ENCODE measurements at places on chromosomes 6 and 20. TPM values are rescaled to one million over a fixed set of nuclear protein-coding genes. Genes with fewer than 3 reads are reported as not detected.

LTB gene
- total RNA-seq = not detected

C20orf144 gene
- total RNA-seq = 0.42 TPM

COL21A1 gene
- total RNA-seq = 1.2 TPM

SNHG17 gene
- total RNA-seq = 35.3 TPM

DNA sequence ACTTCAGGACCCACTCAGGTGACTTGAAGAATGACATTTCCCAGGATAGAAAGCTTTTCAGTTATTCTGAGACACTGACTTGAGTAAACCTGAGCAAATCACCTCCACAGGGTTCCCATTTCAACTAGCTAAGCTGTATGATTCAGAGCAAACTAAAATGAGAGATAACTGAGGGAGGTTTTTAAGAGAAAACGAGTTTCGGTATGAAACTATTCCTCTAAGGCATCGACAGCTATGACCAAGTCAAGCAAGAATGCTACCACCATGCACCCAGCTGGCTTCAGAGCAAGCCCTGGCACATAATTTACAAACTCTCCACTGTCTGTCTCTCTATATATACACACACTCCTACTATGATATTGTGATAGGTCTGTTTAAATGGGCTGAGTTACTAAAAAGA, 75.4 kb downstream of the PERP start:
- no peaks in the 10 kb centered on the region for H3K4me1 ChIP-seq
- H3K4me3 ChIP-seq = no peak overlapping the region
- H3K36me3 ChIP-seq = no peaks in the 10 kb centered on the region

DNA sequence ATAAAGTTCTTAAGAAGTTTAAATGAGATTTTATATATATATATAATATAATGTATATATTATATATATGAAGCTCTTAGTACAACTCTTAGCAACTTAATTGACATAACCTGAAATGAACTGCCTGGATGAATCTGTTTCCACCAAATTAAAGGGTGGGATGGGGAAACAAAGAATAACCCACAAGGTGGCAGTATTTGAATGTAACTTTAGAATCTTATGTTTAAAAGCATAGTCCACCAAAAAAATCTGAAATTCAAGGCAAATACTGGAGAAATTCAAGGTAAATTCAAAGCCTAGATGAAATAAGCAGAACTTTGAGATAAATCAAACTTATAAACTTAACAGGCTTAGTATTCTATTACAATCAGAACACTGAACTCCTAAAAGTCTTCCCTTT, 4.4 kb upstream of the IBTK start:
- no peak overlapping the region for H3K4me3 ChIP-seq
- DNase-seq = peak; percentile 62
- no peaks in the 10 kb centered on the region for H3K27me3 ChIP-seq
- no peak overlapping the region for H3K27ac ChIP-seq
- H3K36me3 ChIP-seq = no peaks in the 10 kb centered on the region

DNA sequence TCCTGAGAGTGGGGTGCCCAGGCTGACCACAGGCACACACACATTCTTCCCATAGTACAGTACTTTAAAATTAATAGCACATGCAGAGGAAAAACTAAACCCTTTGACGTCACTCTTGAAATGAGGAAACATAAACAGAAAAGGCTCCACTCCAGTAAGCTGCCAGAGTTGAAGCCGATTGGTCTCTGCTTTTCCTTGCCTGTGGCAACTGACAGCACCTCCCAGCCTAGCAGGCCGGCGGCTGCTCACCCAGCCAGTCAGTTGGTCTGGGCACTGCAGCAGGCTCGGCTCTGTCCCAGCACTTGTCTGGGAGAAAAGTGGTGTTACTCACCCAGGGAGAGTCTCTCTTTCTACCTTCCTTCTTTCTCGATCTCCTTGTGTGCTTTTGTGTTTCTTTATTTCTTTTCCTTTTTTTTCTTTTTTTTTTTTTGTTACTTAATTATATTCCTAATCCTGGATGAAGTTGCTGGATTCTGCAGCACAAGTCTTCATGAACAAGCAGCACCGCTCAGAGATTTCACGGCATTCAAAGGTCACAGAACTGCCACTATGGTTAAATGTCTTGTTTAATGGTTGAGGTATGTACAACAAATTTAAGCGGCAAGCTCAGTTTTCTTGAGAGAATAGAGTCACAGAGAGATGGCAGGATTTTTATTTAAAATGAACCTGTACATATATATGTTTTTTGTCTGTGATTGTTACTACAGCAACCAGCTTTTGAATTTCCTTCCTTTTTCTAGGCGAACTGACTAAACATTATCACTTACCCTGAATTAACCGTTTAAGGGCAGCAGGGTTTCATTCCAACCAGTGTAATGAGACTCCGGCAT, at the start of gene PDE7B:
PDE7B (plus strand) TSS at position 260 of the 830 bp plus-strand sequence.
- H3K4me1 ChIP-seq = no peaks in the 10 kb centered on the region
- no peaks in the 10 kb centered on the region for H3K27me3 ChIP-seq
- no peaks in the 10 kb centered on the region for H3K36me3 ChIP-seq

- no peaks in the 10 kb centered on the region for H3K4me1 ChIP-seq
- DNase-seq = no peak
- H3K36me3 ChIP-seq = no peaks in the 10 kb centered on the region
- H3K27me3 ChIP-seq = peaks cover 5% of the 10 kb centered on the region
- H3K4me3 ChIP-seq = no peak overlapping the region
- no peak overlapping the region for H3K27ac ChIP-seq
Observed at GRCh38 chr6:75419416-75419815, 74.2 kb downstream of the FILIP1 start.

DNA sequence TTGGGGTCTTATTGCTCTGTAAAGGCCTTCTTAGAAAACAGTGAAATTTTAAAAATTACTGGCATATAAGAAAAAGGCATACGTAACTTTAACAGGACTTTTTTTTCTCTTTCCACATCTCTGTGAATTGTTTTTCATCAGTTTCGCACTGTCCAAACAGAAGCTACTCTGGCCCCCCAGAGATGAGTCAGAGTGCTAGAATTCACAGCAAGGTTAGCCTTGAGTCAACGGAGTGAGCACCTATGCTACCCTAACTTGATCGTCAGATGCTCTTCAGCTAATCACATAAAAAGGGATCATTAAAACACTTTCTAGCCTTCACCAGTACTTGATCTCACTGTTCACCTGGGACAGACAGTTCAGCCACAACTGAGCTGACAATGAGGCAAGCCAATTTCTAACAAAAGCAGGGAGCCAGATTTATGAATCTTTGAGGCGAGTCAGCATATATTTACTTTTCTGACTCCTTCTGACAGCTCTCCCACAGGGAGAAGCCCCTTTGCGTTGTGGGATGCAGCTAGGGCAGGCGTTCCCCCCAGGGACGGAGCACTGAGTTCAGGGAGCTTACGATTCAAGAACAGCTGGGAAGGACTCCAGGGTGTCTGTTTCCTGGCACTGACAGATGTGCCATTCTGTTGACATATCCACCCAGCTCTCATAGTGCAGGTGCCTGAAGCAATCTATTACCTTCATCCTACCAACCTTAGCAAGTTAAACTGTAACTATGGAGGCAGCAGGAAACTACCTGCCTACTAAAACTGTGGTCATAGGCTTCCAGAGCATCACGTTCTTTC, 46.4 kb upstream of the SPDEF start:
- no peaks in the 10 kb centered on the region for H3K27me3 ChIP-seq
- no peak overlapping the region for H3K27ac ChIP-seq
- H3K4me3 ChIP-seq = no peak overlapping the region
- peak; percentile 12 for DNase-seq
- H3K4me1 ChIP-seq = no peaks in the 10 kb centered on the region

DNA sequence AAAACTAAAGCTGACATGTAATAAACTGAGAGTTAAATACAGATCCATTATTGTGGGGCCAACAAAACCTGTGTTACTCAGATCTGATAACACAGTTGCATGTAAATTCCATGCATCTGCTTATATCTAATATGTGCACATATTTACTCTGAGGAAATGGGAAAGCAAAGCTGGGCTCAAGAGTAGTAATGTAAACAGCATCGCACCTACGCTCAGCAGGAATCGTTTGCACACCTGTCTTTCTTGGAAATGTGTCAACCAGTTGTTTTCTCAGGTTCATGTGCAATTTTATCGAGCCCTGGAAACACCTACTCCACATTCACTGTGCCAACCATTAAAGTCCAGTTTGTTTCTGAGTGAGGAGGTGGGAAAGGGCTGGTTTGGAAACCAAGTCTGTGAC, 80.3 kb upstream of the CNKSR3 start:
- H3K27ac ChIP-seq = no peak overlapping the region
- H3K27me3 ChIP-seq = no peaks in the 10 kb centered on the region
- H3K4me1 ChIP-seq = peaks cover 5% of the 10 kb centered on the region
- H3K4me3 ChIP-seq = no peak overlapping the region
- H3K36me3 ChIP-seq = no peaks in the 10 kb centered on the region
- DNase-seq = peak; percentile 26

DNA sequence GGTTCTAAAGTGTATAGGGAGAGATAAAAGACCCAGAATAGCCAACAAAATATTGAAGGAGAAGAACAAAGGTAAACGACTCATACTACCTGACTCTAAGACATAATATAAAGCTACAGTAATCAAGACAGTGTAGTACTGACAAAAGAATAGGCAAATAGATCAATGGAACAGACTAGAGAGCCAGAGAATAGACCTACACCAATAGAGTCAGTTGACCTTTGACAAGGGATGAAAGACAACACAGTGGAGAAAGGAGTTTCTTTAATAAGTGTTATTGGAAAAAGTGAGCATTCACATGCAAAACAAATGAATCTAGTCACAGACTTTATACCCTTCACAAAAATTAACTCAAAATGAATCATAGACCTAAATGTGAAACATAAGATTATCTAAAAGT, 96.4 kb downstream of the ISM1 start:
- H3K27me3 ChIP-seq = no peaks in the 10 kb centered on the region
- H3K27ac ChIP-seq = no peak overlapping the region
- H3K4me1 ChIP-seq = no peaks in the 10 kb centered on the region

- DNase-seq = no peak
- H3K36me3 ChIP-seq = no peaks in the 10 kb centered on the region
- H3K4me3 ChIP-seq = no peak overlapping the region
- no peaks in the 10 kb centered on the region for H3K4me1 ChIP-seq
Observed at GRCh38 chr20:5829241-5829809, 79.1 kb downstream of the SHLD1 start.

GRCh38 chr20:56952258-56953047, 314.0 kb downstream of the BMP7 start:
- H3K4me1 ChIP-seq = peaks cover 3% of the 10 kb centered on the region
- no peak overlapping the region for H3K4me3 ChIP-seq
- no peak for DNase-seq
- H3K27ac ChIP-seq = no peak overlapping the region

DNA sequence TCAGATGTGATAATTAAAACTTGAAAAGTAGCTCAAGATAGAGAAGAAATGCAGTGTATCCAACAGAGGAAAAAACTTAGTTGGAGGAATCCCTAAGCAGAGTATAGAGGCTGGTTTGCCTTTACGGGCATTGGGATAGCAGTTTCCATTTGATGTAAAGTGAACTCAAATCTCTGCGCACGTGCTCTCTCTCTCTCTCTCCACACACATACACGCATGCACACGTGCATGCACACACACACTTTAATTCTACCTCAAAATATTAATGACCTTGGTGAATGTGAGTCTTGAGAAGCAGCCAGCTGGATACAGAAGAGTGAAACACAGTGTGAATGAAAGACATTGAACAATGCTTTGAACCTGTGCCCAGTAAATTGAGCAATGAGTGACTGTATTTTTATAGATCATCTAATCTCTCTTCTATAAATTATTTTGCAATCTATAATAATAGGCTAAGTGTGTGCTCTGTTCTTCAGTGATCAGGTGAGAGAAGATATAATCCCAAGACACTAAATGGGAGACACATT, 247.7 kb upstream of the FAM83B start:
- H3K27ac ChIP-seq = no peak overlapping the region
- no peaks in the 10 kb centered on the region for H3K27me3 ChIP-seq
- no peak for DNase-seq

DNA sequence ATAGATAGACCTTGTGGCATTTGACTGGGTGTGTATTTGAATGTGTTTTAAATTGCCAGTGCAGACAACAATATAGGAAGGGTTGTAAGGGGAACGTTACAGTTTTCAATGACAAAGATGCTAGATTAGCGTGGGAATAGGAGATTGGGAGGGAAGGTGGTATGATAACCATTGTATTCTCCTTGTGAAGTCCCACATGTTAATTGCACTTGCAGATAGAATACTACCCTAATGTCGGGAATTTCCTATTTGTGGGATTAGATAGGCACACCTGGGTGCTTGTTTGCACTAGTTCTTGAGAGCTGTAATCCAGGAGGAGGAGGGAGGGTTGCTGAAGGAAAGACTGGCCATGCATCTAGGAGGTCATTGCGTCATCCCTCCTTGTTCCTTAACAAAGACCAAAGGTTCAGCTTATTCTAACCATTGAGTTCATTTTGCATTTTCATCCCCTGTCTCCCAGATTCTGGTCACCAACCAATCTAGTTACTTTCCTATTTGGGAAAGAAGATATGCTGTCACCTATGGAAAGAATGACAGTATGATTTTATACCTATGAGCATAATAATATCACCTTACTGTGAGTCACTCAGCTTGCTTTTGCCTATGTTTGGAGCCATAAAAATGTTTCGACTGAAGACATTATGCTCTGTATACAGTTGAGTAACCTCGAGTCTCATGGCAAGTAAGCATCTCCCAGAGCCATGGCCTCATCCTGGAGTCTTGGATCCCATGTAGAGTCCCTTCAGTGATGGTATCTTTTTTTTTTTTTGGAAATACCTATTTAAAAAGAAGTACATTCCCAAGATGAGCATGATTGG, 201.5 kb downstream of the DTNBP1 start:
- DNase-seq = no peak
- H3K27ac ChIP-seq = no peak overlapping the region
- no peak overlapping the region for H3K4me3 ChIP-seq

GRCh38 chr6:127637830-127638409, 60.9 kb downstream of the C6orf58 start:
- DNase-seq = no peak
- H3K36me3 ChIP-seq = no peaks in the 10 kb centered on the region
- no peaks in the 10 kb centered on the region for H3K4me1 ChIP-seq
- H3K4me3 ChIP-seq = no peak overlapping the region

- H3K27me3 ChIP-seq = no peaks in the 10 kb centered on the region
- H3K4me1 ChIP-seq = peaks cover 4% of the 10 kb centered on the region
- H3K36me3 ChIP-seq = no peaks in the 10 kb centered on the region
- H3K4me3 ChIP-seq = no peak overlapping the region
- no peak overlapping the region for H3K27ac ChIP-seq
- DNase-seq = no peak
Observed at GRCh38 chr6:15368186-15368585, 122.3 kb downstream of the JARID2 start.

GRCh38 chr6:148790404-148790803, 43.6 kb downstream of the UST start:
- no peaks in the 10 kb centered on the region for H3K36me3 ChIP-seq
- H3K27me3 ChIP-seq = no peaks in the 10 kb centered on the region
- H3K4me3 ChIP-seq = no peak overlapping the region
- no peak overlapping the region for H3K27ac ChIP-seq
- no peak for DNase-seq
- H3K4me1 ChIP-seq = no peaks in the 10 kb centered on the region

- peaks cover 22% of the 10 kb centered on the region for H3K36me3 ChIP-seq
- no peak overlapping the region for H3K4me3 ChIP-seq
- H3K4me1 ChIP-seq = no peaks in the 10 kb centered on the region
Observed at GRCh38 chr6:37177077-37177934, 7.4 kb downstream of the PIM1 start.
